Activated naive CD4-positive, alpha-beta T cell treated with anti-CD3 and anti-CD28 coated beads, Interleukin-2, amount 10 ng/mL, durations not matched to agents 7 days and 5 days (primary cell): ENCODE measurements at places on chromosomes 16 and 17.

DNA sequence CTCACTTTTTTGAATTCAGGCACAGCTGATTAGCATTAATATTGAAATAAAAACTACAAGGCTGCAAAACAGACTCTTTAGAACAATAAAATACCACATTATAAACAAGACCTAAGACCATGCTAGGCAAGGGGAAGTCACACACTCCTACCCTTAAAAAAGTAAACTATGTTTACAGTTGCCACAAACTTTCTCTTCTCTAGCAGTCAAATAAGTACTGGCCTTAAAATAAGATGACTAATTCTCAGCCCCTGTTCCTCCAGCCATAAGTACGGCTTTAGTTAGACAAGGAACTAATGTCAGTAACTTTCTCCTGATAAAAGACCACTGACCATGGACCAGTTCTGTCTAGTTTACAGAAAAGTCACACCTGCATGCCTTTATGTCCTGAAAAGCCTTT, 19.5 kb upstream of the CPHXL start:
- no peaks in the 10 kb centered on the region for H3K36me3 ChIP-seq
- DNase-seq = no peak
- no peak overlapping the region for H3K4me3 ChIP-seq
- H3K4me1 ChIP-seq = no peaks in the 10 kb centered on the region
- H3K27me3 ChIP-seq = peaks cover 17% of the 10 kb centered on the region
- no peak overlapping the region for H3K27ac ChIP-seq

DNA sequence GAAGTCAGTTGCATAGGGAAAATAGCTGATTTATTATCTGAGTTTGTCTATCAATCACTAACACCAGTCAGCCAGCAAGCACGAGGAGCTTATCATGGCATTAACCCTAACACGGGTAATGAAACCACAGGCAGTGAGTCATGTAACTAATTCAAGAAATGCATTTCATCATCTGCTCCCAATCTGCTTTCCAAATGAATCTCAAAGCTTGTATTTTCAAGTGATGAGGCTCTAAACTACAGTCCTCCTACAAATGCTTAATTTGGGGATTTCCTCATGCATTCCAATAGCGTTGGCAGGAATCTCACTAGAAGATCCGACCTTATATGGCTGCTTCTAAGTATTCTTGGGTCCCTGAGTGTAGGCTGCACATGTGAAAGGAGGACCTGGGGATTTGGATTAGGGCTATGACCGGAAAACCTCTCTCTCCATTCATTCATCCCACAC, 118.4 kb upstream of the HSBP1 start:
- no peaks in the 10 kb centered on the region for H3K4me1 ChIP-seq
- no peaks in the 10 kb centered on the region for H3K27me3 ChIP-seq
- no peak for DNase-seq
- no peak overlapping the region for H3K4me3 ChIP-seq
- H3K36me3 ChIP-seq = no peaks in the 10 kb centered on the region
- H3K27ac ChIP-seq = no peak overlapping the region

- no peaks in the 10 kb centered on the region for H3K4me1 ChIP-seq
- DNase-seq = no peak
- no peak overlapping the region for H3K27ac ChIP-seq
These were observed 549.2 kb upstream of the CDH11 start for GRCh38 chr16:65671071-65671470.

GRCh38 chr17:78529251-78529650, 47.9 kb downstream of the DNAH17 start:
- DNase-seq = no peak
- H3K27ac ChIP-seq = no peak overlapping the region
- H3K36me3 ChIP-seq = no peaks in the 10 kb centered on the region
- no peak overlapping the region for H3K4me3 ChIP-seq
- H3K4me1 ChIP-seq = peaks cover 15% of the 10 kb centered on the region

DNA sequence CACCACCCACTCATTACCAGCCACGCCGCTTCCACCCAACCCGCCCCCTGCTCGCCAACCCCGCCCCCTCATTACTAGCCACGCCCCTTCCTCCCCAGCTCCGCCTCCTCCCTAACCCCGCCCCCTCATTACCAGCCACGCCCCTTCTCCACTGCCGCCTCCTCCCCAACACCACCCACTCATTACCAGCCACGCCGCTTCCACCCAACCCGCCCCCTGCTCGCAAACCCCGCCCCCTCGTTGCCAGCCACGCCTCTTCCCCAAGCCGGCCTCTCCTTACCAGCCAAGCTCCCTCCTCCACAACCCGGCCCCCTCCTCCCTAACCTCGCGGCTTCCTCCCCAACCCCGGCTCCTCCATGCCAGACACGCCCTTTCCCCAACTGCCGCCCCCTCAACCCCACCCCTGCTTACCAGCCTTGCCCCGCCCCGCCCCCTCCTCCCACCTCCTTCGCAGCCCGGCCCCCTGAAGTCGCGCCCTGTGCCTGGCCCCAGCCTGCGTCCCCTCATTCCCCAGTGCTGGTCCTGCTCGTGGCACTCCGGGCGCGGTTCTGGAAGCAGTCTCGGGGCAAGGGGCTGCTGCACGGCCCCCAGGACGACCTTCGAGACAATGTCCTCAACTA, 7.3 kb downstream of the SLC22A31 start:
- no peak overlapping the region for H3K27ac ChIP-seq
- peaks cover 2% of the 10 kb centered on the region for H3K4me1 ChIP-seq
- peak; percentile 60 for DNase-seq
- H3K36me3 ChIP-seq = no peaks in the 10 kb centered on the region
- H3K27me3 ChIP-seq = peaks cover 29% of the 10 kb centered on the region
- no peak overlapping the region for H3K4me3 ChIP-seq
